GM23338 (cell line): ENCODE measurements at places on chromosomes 1 and 21.

DNA sequence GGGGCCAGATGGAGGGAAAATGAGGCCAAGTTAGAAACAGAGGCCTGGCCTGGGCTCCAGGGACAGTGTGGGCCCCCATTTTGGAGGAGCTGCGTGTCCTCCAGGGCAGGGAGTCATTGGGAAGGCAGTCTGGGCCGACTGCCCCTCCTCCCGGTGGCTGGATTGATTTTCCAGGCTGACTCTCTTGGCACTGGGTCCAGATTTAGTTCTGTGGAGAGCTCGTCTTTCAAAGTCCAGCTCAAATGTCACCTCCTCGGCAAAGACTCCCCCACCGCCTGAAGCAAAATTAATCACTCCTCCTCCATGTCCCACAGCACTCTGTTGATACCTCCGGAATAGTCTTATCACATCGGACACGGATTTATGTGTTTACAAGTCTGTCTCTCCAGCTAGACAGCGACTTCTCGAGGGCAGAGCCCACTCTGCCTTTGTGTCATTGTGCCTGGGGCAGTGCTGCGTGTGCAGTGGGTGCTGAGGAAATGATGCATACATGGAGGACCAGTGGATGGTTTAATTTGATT is 175.1 kb downstream of the CAMTA1 start:
- no peak for DNase-seq

DNA sequence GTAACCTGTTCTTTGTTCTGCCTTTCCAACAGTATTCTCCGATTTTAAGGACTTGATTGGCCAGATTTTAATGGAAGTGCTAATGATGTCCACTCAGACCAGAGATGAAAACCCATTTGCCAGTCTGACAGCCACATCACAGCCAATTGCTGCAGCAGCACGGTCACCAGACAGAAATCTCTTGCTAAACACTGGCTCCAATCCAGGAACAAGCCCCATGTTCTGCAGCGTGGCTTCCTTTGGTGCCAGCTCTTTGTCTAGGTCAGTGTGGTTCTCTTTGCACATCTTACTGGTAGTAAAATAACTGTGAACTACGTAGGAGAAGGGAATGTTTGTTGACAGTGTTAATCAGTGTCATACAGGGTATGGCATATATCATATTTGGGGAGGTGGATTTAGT is 72.7 kb downstream of the UBE4B start:
- no peak for DNase-seq

DNA sequence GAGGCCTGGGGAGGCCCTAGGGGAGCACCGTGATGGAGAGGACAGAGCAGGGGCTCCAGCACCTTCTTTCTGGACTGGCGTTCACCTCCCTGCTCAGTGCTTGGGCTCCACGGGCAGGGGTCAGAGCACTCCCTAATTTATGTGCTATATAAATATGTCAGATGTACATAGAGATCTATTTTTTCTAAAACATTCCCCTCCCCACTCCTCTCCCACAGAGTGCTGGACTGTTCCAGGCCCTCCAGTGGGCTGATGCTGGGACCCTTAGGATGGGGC is 5.2 kb downstream of the ELF3 start:
- no peak for DNase-seq

- no peak for DNase-seq
These were observed 76.0 kb downstream of the PAPPA2 start for GRCh38 chr1:176539018-176539417.

DNA sequence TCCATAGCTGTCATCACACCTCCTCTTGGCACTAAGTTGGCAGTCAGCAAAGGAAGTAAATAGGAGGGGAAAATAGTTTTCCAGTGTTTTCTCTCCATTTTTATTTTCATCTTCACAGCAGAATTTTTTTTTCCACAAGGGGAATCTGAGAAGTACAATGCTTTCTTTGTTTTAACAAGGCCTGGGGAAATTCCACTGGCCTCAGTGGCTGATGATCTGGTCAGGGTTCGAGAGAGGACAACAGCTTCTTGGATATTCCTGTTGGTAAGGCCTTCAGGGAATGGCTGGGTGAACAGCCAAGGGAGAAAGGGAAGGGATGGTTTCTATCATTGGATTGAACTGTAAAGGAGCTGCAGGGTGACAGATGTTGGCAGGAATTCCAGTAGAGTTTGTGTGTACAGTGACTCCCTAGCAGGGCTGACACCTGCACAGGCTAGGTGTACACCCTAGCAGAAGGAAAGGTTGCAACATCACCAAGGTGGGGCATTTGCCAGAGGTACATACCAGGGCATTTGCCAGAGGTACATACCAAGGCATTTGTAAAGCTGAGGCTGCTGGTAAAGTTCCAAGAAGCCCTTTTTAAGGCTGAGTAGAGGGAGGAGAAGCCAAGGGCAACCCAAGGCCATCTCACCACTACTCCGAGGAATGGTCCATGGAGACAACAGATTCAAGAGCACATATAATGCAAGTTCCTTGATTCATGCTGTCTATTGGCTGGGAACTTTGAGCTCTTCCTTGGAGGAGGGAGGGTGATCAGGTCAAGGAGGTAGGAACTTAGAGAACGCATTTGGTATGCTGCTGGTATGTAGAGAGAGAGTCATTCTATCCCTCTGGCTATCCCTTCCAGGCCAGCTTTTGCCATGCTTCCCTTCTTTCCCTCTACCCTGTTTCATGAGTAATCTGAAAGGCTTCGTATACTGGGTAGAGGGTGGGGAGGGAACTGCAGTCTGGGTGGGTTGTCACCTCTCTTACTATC is 3.1 kb downstream of the GJA5 start:
- no peak for DNase-seq

DNA sequence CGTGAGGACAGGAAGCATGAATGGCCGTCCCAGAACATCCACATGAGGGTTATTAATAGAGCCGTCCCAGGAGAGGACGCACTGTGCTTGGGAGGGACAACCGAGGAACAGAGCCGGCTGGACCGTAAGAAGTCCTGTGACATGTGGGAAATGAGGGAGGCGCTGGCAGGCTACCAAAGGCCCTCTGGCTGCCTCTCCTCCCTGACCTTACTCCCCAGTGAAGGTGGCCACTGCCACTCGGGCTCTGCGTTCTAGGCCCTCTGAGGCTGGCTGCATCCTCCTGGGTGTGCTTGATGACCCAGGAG is 15.5 kb upstream of the NPPB start:
- no peak for DNase-seq

- DNase-seq, result no peak
These were observed 158.1 kb downstream of the PIGK start for GRCh38 chr1:77061162-77061561.

- DNase-seq, result no peak
These were observed 463.1 kb downstream of the USP25 start for GRCh38 chr21:16192902-16193301.

DNA sequence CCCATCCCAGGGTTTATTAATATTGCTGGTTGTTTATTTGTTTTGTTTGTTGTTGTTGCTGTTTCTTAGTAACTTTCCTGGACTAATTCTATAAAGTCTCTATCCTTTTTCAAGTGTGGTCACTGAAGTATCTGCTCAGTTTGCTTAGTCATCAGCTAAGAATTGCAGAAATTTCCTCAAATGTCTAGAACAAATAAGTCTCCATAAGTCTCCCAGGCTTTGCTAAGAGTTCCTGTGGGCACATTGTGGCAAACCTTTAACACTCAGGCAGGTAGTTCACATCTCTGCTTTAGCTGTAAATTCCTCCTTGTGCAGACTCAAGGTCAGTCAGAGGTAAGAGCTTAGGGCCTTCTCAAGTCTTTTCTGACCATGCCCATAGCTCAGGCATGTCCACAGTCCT is 38.9 kb upstream of the C1orf185 start:
- DNase-seq, result no peak

- DNase-seq, result no peak
These were observed 66.4 kb downstream of the DDAH1 start for GRCh38 chr1:85398391-85399064.

- DNase-seq, result no peak
These were observed 4.3 kb downstream of the DDAH1 start for GRCh38 chr1:85460555-85461088.

DNA sequence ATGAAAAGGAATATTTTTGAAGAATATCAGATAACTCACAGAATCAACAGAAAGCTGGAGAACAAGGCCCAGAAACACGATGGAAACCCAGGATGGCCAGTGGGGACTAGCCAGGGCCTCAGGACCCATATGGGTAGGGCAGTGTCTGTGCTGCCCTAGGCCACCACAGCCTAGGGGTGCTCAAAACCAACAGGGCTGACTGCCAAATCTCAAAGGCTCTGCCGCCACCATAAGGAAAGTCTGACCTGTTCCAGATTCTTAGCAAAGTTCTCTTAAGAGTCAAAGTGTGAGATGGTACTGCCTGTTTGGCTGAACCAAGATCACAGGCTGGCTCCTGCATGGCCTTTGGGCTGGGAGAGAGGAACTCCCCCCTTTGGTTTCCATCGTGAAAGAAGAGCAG is 164.7 kb upstream of the CTTNBP2NL start:
- DNase-seq, result no peak

- peak; percentile 62 for DNase-seq
These were observed 166.1 kb downstream of the PDE4B start for GRCh38 chr1:65958561-65959350.

DNA sequence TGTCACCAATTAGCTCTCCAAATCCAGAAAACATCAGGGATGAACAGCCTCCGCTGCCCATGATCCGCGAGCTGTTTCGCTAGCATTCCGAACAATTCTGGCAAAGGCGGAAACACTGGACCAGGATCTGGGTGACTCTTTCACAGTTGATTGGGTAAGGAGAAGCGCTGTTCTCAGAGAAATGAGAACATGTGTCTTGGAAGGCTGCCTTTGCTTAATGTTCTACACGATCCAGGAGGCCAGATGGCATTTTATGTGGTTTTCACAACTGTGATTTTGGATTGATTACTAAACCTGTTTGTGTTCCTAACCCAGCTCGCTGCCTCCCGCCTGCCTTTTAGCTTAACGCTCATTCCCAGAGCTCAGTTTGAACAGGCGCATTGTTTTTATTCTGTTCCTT is 144.0 kb downstream of the KIF26B start:
- DNase-seq, result no peak

DNA sequence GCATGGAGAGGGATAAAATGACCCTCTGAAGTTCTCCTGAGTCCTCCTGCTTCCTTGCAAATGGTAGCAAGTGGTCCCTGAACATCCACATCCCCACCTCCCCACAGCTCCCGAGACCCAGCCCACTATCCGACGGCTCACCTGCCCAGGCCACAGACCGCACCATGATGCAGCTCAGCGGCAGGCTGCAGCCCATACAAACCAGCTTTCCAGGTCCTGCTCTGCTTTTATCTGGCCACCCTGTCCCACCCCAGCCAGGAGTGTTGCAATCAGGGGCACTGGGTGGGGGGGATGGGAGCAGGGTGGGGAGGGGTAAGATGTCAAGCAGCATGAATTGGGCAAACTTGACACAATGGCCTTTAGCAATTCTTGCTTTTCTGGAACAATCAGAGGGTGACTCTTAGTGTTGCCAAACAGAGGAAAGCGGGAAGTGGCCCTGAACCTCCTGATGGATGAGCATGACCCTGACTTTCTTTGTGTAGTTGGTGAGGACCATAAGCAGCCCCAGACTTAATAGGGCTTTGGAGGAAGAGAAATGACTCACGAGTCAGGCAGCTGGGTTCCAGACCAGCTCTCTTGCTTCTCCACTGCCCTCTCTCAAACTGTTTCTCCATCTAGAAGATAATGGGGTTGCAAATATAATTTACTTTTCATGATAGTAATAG is at the start of gene CHIT1:
Gene CHIT1, minus strand, starts transcription at position 203 of the 665 bp plus-strand sequence. Its CDS starts 37 bp downstream, at position 166.
- DNase-seq, result no peak

GRCh38 chr1:183030053-183030452 is 6.8 kb downstream of the LAMC1 start:
- DNase-seq, result no peak

DNA sequence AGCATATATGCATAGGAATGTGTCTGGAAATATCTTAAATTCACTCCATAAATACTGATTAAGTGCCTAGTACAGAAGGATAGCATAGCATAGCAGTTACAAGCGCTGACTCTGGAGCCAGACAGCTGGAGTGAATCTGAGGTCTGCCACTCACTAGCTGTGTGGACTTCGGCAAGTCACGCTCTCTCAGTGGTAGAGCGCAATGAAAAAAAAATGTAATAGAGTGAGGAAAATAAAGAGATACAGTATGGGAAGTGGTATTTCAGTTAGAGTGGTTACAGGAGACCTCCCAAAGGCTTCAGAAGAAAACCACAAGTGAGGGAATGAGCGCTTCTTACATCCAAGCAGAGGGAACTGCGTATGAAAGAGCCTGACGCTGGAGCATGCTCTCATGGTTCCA is 338.9 kb upstream of the PRMT6 start:
- DNase-seq, result peak; percentile 2
